ENCODE measurements at places on chromosomes 5 and 9.
A peak's percentile ranks its signal among the peaks of the same experiment; 100 is the strongest.

DNA sequence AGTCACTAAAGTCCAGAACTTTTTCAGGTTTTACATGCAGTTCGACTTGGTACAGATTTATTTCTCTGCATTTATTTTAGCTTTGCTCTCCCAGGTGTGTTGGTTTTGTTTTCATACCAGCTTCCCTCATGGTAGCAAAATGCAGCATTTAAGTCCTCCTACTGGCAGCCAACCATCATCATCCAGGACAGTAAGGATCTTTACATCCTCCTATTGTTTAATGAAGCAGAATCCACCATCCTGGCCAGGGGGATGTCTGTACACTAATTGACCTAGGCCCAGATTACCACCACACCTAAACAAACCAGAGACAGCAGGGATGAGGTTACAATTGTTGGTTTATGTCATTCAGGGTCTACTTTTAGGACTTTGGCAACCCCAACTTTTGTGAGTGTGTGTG is 22.3 kb downstream of the CAMK4 start:
- DNase-seq = peak; percentile 8

DNA sequence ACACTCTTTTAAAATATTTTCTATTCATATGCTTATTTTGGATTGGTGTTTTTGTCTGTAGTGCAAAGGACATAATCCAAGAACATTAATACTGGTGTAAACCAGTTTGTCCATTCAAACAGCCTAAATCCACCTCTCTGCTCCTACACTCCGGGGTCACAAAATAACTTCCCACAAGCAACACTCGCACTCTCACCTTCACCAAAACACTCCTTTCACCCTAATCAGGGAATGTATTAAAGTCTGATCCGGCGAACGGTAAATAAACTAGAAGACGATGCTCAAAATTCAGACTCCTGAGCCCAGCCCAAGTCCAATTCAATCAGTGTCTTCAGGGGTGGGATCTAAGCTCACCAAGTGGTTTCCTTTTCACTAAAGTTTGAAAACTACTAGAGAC is 649 bp downstream of the AP3B1 start:
- no peak for DNase-seq

- no peak for DNase-seq
These were observed 28.7 kb upstream of the PDE8B start for GRCh38 chr5:77181596-77182304.

DNA sequence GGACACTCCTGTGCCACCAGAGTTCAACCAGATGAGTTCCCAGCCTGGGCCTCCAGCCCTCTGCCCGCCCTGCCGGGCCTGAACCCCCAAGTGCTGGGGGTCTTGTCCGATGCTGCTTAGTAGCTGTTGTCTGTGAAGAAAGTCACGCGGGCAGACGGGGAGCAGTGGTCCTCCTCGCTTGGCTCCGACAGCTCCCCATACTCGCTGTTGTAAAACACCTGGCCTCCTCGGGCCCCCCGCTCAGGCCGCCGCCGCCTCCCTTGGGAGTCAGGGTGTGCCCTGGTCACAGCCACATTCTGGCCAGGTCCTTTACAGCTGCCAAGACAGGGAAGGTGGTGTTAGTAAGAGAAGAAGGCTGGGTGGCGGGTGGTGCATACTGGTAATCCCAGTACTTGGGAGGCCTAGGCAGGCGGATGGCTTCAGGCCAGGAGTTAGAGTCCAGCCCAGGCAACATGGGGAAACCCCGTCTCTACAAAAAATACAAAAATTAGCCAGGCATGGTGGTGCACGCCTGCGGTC is 11.8 kb upstream of the SCGB3A1 start:
- DNase-seq = no peak

DNA sequence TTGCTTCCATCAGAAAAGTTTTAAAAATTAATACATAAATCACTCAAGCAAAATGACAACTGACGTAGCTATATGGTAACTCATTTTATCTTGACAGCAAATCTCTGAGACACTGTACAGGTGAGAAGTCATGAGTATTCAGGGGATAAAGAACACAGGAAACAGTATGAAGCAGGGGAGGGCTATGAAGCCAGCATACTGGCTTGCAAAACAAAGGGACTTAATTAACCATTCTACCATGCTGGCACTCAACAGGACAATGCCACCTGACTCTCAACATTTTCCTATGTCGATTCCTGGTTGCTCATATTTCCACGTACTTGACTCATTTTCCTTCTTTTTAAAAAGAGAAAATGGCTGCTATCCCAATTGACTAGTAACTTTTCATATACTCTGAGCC is 151.4 kb upstream of the RETREG1 start:
- no peak for DNase-seq

GRCh38 chr5:41420492-41421067 is 89.8 kb downstream of the PLCXD3 start:
- DNase-seq = no peak

- DNase-seq = peak; percentile 87
These were observed 84.2 kb downstream of the ZNF608 start for GRCh38 chr5:124662181-124662781.

- peak; percentile 24 for DNase-seq
These were observed 2.0 kb downstream of the IER5L start for GRCh38 chr9:129175825-129176633.

Data from NCI-H146 (cell line).